ENCODE measurements at places on chromosomes 2 and 18.

DNA sequence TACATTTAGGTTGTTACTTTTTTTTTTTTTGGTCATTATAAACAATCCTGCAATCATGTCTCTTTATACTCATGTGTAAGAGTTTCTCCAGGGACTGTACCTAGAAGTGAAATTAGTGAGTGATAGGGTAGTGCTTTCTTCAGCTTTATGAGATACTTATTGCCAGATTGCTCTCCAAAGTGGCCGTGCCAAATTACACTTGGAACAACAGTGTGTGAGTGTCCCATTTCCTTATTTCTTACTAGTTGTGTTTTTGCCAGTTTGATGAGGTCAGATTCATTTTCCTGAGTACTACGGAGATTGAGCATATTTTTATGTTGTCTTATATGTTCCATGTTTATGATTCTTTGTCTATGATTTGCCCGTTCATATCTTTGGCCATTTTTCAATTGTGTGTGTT is 39.2 kb downstream of the GALNT1 start:
- DNase-seq: no peak

DNA sequence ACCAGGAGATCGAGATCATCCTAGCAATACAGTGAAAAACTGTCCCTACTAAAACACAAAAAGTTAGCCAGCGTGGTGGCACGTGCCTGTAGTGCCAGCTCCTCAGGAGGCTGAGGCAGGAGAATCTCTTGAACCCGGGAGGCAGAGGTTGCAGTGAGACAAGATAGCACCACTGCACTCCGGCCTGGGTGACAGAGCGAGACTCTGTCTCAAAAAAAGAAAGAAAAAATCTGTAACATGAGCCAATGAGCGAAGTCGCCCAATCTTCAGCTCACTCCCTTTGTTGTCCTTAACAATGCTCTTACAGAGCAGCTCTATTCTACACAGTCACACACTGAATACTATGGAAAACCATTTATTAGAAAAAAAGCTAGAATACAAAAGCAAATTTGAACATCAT is 22.0 kb downstream of the FAM98A start:
- no peak for DNase-seq

GRCh38 chr2:127661072-127661649 is 14.2 kb downstream of the LIMS2 start:
- no peak for DNase-seq

- DNase-seq: no peak
Observed at GRCh38 chr2:86372641-86373502, 35.4 kb upstream of the REEP1 start.

DNA sequence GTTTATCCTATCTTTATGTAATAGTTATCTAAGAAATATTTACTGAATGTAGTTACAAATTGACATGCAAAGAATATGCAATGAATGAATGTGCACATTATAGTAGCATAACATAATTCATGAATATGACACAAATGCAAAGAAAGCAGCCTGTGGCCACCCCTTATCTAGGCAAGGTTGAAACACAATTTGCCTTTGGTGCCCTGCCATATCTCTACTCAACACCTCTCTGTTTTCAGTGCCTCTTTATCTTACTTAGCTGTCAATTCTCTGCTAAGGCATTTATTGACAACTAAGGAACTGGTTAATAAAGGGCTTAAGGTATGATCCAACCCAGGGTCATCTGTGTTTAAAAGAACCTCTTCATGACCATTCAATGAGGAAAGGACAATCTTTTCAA is 18.9 kb downstream of the REV1 start:
- DNase-seq: no peak

DNA sequence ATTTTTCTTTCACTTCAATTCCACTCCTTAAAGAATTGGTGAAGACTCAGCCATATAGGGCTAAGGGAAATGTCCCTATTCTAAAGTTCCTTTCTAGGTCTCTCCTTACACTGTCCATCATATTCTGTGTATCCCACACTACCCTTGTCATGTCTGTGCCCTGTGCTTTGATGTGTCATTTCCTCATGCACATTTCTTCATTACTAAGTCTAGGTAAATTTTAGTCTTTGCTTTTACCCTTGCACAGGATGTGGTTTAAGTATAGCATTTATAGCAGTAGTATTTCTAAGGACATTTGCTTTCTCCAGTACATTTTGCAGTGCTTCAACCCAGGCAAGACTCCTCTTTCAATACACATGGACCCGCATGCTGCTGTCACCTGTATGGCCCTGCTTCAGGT is 221.5 kb upstream of the ACVR2A start:
- DNase-seq: no peak

- DNase-seq: no peak
Observed at GRCh38 chr2:137205324-137205723, 440.0 kb downstream of the THSD7B start.

- DNase-seq: no peak
Observed at GRCh38 chr2:159067971-159068370, 99.5 kb downstream of the TANC1 start.

GRCh38 chr2:182942756-182943155 is 76.3 kb upstream of the FRZB start:
- DNase-seq: no peak

DNA sequence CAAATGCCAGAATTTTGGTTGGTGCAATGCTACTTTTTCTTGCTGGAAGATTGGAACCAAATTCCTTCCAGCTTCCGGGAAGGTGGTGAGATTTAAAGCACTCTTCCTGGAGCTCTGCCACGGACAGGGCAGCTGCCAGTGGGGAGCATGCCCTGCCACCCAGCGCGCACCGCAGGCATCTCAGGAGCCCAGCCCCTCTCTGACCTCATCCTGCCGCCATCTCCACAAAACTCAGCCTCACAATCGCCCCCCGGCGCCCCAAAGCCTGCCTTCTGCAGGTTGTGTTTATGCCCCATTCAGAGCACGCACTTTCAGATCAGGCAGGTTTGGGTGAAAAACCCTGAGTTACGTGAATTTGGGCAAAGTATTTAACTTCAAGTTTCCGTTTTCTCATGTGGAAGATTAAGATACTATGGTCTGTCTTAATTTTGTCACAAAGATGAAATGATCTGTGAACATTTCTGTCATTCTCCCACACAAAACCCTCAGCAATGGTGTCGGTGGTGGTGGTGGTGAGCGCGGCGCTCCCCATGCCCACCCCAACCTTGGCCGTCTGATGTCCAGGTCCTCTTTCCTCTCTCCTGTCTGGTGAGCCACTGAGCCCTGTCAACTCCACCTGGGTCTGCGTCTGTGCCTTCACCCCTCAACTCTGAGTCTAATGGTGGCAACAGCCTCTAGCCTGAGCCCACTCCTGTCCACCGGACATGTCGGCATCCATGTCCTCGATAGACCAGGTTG is 282.8 kb upstream of the SALL3 start:
- no peak for DNase-seq

GRCh38 chr2:59583173-59583765 is 970.2 kb downstream of the BCL11A start:
- DNase-seq: no peak

DNA sequence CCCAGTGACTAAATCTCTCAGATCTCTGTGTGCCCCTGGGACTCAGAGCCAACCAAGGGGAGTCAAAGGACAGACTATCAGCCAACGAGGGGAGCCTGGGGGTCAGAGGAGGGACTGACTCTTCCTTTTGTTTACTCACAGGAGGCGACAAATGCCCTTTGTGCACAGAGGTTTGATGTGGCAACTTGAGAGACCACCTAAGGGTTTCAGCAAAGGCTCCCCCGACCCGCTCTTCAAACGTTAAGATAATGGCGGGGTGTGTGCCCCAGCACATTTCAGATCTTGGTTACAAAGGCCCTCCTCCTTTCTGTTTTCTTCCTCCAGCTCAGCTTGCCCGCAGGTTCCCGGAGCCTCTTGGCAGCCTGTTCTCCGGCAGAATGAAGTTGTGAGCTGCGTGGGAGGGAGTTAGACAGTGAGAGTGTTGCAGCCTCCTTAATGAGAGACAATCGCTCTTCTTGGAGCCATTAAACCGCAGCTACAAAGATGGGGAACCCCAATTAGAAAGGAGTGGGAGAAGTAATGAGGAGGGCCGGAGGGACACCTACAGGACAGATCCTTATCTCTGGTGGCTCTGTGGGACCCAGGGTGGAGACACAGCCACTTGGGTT is 76.2 kb downstream of the KIAA2012 start:
- DNase-seq: no peak

DNA sequence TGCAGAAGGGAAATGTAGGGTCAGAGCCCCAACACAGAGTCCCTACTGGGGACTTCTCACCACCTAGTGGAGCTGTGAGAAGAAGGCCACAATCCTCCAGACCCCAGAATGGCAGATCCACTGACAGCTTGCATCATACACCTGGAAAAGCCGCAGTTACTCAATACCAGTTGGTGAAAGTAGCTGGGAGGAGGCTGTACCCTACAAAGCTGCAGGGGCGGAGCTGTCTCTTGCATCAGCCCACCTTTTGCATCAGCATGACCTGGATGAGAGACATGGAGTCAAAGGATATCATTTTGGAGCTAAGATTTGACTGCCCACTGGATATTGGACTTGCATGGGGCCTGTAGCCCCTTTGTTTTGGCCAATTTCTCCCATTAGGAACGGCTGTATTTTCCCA is 237.3 kb downstream of the CALCRL start:
- no peak for DNase-seq

GRCh38 chr2:101699755-101700461 is 2.4 kb downstream of the MAP4K4 start:
- DNase-seq: no peak

DNA sequence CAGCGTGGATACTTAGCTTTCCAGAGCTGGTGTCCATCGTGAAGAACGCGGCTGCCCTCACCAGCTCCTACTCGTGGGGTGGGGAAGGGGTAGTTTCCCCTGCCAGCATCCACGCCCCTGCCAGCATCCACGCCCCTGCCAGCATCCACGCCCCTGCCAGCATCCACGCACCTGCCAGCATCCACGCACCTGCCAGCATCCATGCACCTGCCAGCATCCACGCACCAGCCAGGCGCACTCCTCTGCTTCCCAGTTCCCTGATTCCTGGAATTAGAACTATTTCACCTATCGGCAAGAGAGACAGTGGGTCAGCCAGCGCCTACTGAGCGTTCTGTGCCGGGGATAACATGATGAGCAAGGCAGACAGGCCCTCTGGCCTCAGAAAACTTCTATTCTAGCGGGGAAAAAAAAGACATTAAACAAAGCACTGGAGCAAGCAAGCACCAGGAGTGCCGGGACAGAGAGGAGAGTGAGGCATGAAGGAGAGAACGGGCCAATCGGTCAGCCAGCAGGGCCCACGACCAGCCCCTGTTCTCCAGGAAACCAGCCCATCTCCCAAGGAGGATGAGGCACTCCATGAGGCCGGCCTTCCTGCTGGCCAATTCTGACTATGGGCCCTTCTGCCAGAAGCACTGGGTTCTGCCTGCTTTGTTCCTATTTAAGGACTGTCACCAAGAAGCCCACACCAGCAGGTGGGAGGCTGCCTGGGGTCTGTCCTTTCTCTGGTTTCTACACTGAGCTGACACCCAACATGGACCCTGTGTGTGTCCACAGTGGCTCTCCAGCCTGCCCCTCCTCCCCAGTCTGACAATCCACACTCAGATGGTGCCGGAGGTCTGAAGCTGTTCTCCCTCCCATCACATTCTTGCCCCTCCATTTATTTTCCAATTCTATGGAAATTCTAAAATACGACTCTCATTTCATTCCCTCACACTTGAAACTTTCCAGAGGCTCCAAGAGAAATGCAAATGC is 78.4 kb upstream of the SALL3 start:
- DNase-seq: no peak

DNA sequence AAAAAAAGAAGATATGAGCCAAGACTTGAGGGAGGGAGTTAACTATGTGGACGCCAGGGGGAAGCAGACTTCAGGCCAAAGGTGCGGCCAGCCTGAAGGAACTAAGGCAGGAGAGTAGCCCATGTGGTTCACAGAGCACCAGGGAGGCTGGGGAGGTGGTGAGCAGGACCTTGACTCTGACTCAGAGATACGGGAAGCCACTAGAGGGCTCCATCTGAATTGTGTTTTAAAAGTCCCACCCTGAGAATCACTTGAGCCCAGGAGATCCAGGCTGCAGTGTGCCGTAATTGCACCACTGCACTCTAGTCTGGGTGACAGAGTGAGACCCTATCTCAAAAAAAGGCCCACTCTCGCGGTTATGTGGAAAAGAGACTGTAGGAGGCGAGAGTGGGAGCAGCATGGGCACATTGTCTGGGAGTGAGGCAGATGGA is 12.3 kb downstream of the CEP192 start:
- no peak for DNase-seq

DNA sequence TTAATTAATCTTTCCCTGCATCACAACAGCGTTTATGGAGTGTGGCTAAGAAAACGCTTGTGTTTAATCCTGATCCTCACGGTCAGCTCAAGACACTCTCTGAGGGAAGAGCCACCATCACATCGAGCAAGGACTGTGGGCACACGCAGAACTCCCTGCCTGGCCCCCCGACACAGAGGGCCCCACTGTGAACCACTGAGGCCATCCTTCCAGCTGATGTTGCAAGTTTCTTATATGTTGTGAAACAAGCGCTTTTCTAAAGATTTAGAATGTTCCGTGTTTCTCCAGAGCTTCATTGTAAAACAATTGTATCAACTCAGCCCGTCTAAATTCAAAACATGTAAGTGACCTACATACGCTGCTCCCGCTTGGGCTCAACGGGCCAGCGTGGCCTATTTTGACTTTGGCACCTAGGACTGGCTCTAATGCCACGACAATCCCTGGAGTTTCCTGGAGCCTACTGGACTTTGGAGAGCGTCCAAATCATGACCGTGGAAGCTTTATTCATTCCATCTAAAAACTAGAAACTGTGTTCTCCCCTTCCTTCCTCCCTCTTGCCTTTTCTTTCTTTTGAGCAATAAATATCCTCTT is 34.9 kb downstream of the SERPINE2 start:
- DNase-seq: no peak
